Left lung (tissue), 14 donors: ENCODE measurements at places on chromosomes 1 and 21.
A peak's percentile ranks its signal among the peaks of the same experiment; 100 is the strongest.

DNA sequence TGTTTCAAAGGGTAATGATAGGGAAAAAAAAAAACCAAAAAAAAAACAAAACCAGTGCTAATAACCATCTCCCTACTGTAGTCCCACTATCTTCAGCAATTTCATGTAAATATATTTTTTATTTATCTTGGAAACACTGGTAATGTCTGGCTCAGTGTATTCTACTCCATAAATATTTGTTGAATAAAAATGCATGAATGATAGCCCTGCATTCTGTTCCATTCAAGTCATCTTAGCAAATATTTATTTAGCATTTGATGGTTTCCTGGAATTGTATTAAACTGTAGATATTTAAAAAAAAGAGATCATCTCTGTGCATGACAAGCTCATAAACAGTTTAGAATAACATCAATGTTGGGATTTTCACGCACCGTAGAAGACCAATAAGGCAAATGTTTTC is 24.2 kb downstream of the IL23R start:
- no peak overlapping the region for H3K4me3 ChIP-seq
- no peaks in the 10 kb centered on the region for H3K27me3 ChIP-seq
- H3K4me1 ChIP-seq: no peaks in the 10 kb centered on the region
- H3K27ac ChIP-seq: no peak overlapping the region

- peak overlapping the region; percentile 79 for H3K4me3 ChIP-seq
- no peaks in the 10 kb centered on the region for H3K27me3 ChIP-seq
- DNase-seq: no peak
- H3K27ac ChIP-seq: peak overlapping the region; percentile 97
- H3K36me3 ChIP-seq: no peaks in the 10 kb centered on the region
Observed at GRCh38 chr1:150628766-150629114, 672 bp downstream of the ENSA start.

- H3K27ac ChIP-seq: no peak overlapping the region
- DNase-seq: no peak
- H3K36me3 ChIP-seq: no peaks in the 10 kb centered on the region
- no peaks in the 10 kb centered on the region for H3K27me3 ChIP-seq
Observed at GRCh38 chr1:221697923-221698425, 43.9 kb downstream of the DUSP10 start.

DNA sequence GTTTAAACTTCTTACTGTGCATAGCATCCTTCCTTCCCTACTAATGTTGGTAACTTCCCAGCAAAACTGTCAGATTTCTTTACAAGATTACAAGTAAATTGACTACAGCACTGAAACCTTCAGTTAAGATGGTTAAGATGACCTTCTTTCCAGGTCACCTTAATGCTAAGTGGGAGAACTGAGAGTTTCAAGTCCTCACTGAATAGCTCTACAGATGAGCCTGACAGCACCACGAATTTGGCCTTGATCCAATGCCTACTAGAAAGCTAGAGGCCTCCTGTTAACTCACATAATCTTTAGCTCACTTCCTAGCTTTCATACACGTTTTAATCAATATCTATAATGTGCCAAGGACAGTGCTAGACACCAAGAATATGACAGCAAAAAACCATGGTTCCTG is 276.0 kb upstream of the PLD5 start:
- no peaks in the 10 kb centered on the region for H3K36me3 ChIP-seq
- H3K27me3 ChIP-seq: no peaks in the 10 kb centered on the region
- H3K4me3 ChIP-seq: no peak overlapping the region
- H3K27ac ChIP-seq: no peak overlapping the region
- no peaks in the 10 kb centered on the region for H3K4me1 ChIP-seq

GRCh38 chr1:52190500-52191252 is 48.8 kb downstream of the ZFYVE9 start:
- no peaks in the 10 kb centered on the region for H3K4me1 ChIP-seq
- H3K36me3 ChIP-seq: no peaks in the 10 kb centered on the region
- no peaks in the 10 kb centered on the region for H3K27me3 ChIP-seq
- no peak overlapping the region for H3K4me3 ChIP-seq
- no peak overlapping the region for H3K27ac ChIP-seq

- DNase-seq: no peak
- H3K36me3 ChIP-seq: no peaks in the 10 kb centered on the region
- no peaks in the 10 kb centered on the region for H3K4me1 ChIP-seq
- no peak overlapping the region for H3K4me3 ChIP-seq
- H3K27ac ChIP-seq: no peak overlapping the region
Observed at GRCh38 chr1:175842550-175842949, 99.2 kb upstream of the TNR start.

DNA sequence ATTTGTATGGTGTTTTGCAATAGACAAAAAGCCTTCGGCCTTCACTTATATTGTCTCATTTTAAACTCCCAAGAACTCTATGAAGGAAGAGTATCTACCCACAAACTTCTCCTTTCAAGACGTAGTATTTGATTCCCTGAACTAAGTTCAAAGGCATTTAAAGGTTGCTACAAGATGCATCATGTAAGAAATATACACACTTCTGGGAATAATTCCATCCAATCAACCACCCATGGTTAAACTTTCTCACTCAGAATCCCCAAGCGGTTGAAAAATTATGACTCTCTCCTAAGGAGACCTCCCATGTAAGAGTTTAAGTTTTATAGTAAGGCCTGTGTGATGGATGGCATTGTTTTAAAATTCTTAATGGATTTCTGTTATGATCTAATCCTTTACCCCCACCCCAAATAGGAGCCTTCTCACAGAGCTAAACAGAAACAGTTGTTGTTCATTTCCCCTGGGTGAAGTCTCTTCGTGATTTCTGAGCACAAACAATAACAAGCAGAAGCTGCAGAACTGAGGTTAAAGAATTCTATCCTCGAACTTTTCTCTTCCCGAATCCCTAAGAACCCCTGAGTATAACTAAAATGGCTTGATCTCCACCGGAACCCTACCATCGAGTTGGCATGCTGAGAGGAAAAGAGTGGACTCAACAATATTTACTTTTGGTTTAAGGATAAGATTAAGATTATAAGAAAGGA is 185.0 kb downstream of the TGFBR3 start:
- H3K36me3 ChIP-seq: no peaks in the 10 kb centered on the region
- H3K27me3 ChIP-seq: no peaks in the 10 kb centered on the region
- H3K4me3 ChIP-seq: no peak overlapping the region
- peaks cover 21% of the 10 kb centered on the region for H3K4me1 ChIP-seq
- DNase-seq: no peak

- DNase-seq: no peak
- no peaks in the 10 kb centered on the region for H3K4me1 ChIP-seq
- no peak overlapping the region for H3K4me3 ChIP-seq
Observed at GRCh38 chr1:161791904-161792655, 26.0 kb downstream of the ATF6 start.

DNA sequence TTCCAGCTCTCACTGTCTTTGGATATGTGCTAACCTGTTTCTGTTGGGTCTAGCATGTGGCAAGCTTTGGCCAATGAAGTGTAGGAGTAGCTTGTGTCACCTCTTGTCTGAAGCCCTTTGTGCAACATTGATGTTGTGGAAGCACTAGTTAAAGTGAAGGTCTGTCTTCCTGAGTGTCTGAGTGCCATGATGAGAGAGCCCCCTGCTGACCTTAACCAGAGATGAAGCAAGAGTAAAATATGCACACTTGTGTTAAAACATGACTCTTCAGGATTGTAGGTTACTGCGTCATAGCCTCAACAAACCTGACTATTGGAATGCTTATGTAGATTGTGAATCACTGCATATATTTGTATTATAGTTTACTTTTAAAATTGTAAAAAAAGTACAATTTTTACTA is 103.7 kb downstream of the NCAM2 start:
- no peaks in the 10 kb centered on the region for H3K4me1 ChIP-seq
- no peaks in the 10 kb centered on the region for H3K27me3 ChIP-seq
- no peak overlapping the region for H3K27ac ChIP-seq
- H3K36me3 ChIP-seq: no peaks in the 10 kb centered on the region
- no peak overlapping the region for H3K4me3 ChIP-seq
- peak; percentile 37 for DNase-seq

- no peaks in the 10 kb centered on the region for H3K27me3 ChIP-seq
- DNase-seq: no peak
- peaks cover 43% of the 10 kb centered on the region for H3K4me1 ChIP-seq
- no peak overlapping the region for H3K27ac ChIP-seq
- H3K36me3 ChIP-seq: no peaks in the 10 kb centered on the region
Observed at GRCh38 chr21:43895196-43895595, 30.2 kb downstream of the AGPAT3 start.

DNA sequence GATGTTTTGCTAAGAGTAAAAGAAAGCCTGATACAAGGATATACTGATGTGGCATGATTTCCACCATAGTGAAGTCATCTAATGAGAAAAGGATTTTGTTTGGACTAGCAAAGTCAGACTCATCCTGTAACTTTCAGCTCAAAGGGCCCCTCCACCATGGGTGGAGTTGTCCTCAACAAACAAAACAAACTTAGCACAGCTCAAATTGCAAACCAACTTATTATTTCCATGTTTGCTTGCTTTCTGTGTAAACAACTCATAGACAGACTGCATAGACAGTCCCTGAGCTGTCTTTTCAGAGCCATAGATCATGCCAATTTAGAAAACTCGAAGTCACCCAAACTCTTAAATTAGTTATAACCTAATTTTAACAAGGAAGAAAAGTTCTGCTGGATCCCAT is 69.4 kb upstream of the VAV3 start:
- H3K27ac ChIP-seq: no peak overlapping the region
- no peak overlapping the region for H3K4me3 ChIP-seq
- no peaks in the 10 kb centered on the region for H3K27me3 ChIP-seq
- H3K4me1 ChIP-seq: no peaks in the 10 kb centered on the region

GRCh38 chr21:16587141-16587581 is 857.4 kb downstream of the USP25 start:
- no peak for DNase-seq
- no peaks in the 10 kb centered on the region for H3K27me3 ChIP-seq
- no peak overlapping the region for H3K4me3 ChIP-seq
- peak overlapping the region; percentile 48 for H3K27ac ChIP-seq
- H3K4me1 ChIP-seq: peaks cover 7% of the 10 kb centered on the region
- no peaks in the 10 kb centered on the region for H3K36me3 ChIP-seq

GRCh38 chr1:236659792-236660587 is 26.3 kb upstream of the ACTN2 start:
- H3K4me1 ChIP-seq: no peaks in the 10 kb centered on the region
- no peak for DNase-seq
- no peaks in the 10 kb centered on the region for H3K36me3 ChIP-seq
- H3K27me3 ChIP-seq: no peaks in the 10 kb centered on the region
- no peak overlapping the region for H3K4me3 ChIP-seq
- no peak overlapping the region for H3K27ac ChIP-seq

DNA sequence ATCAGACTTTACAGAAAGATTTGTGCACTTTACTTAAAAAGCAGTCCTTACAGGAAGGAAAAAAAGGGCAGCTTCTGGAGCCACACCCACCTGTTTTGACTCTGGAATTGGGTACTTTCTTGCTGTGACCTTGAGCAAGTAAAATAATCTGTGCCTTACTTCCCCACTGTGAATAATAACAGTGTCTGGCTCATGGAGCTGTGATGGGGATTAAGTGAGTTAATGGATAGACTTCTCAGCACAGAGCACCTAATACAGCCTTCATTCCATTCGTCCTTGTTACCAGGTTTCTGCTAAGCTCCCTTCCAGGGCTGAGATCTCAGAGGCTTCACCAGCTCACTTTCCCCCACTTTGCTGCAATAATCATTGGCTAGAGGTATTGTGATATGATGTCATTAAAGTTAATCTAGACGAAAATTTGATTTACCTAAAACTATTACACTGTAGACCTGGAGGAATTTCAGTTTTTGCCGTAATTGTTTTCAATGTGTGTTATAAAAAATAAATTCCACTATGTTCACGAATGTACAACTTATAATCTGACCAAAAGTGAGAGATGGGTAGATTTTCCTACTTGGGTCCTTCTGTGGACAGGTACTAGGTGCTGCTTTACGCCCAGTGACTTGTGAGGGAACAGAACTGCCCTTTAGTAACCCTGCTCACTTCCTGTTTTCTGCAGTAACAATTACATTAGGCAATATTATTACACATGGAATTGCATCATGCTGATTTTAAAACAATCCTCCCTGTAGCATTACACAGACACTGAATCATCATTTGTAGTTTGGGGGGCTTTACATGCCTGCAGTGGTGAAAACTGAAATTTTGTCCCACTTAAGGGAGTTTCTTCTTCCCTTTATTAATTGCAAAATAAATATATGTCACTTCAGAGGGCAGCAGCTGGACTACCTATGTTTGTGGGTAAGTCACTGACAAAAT is 19.7 kb upstream of the ABCG1 start:
- H3K27me3 ChIP-seq: no peaks in the 10 kb centered on the region
- H3K4me1 ChIP-seq: peaks cover 13% of the 10 kb centered on the region
- H3K27ac ChIP-seq: peak overlapping the region; percentile 49
- no peaks in the 10 kb centered on the region for H3K36me3 ChIP-seq
- H3K4me3 ChIP-seq: no peak overlapping the region
- no peak for DNase-seq

- H3K27me3 ChIP-seq: no peaks in the 10 kb centered on the region
- no peak overlapping the region for H3K27ac ChIP-seq
- no peak for DNase-seq
- H3K4me3 ChIP-seq: no peak overlapping the region
- no peaks in the 10 kb centered on the region for H3K36me3 ChIP-seq
- H3K4me1 ChIP-seq: no peaks in the 10 kb centered on the region
Observed at GRCh38 chr1:115593365-115594259, 48.2 kb upstream of the VANGL1 start.

DNA sequence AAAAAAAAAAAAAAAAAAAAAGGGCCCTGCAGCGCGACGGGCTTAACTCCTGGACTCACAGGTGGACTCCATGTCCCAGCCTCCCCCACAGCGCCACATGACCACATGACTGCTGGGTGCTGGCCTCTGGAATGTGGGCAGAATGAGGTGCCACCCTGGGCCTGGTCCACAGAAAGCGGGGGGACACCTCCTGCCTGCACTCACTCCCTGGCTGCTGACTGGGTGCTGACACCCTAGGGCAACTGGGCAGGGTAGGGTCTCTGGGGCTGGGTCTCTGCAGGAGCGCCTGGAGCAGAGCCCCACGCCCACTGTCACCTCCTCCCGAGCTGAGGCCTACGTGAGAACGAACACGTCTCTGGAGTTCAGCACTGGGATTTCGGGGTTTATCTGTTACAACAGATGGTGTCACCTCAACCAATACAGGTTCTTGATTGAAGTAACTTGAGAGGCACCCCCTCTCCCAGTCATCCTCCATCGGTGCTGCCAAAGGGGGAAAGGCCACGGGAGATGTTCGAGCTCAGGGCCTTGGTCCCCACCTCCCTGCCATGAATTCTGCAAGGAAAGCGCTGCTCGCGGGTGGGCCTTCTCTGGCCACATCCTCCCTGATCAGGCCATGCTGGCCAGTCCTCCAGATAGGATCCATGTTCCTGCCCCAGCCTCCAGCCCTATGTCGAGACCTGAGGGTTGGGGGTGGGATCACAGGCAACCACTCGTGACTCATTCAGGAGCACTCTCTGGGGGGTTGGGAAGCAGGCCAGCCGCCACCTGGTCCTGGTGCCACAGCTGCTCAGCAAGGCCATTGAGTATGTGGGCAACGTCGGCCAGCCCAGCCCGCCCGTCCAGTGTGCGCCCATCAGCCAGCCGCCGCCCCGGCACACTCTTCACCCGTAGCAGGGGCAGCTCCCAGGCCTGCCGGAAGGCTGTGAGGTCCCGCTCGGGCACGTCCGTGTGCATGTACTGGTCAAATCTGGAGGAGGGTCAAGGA is 5.4 kb downstream of the CPLANE2 start:
- H3K36me3 ChIP-seq: no peaks in the 10 kb centered on the region
- DNase-seq: no peak
- peaks cover 16% of the 10 kb centered on the region for H3K27me3 ChIP-seq
- H3K4me1 ChIP-seq: peaks cover 30% of the 10 kb centered on the region
- H3K27ac ChIP-seq: no peak overlapping the region
